Activated CD4-positive, alpha-beta T cell treated with anti-CD3 and anti-CD28 coated beads for 1 hour (primary cell): ENCODE measurements at places on chromosomes 3 and 15.
A peak's percentile ranks its signal among the peaks of the same experiment; 100 is the strongest.

GRCh38 chr15:80042568-80042967, 16.9 kb upstream of the ZFAND6 start:
- no peak for DNase-seq

DNA sequence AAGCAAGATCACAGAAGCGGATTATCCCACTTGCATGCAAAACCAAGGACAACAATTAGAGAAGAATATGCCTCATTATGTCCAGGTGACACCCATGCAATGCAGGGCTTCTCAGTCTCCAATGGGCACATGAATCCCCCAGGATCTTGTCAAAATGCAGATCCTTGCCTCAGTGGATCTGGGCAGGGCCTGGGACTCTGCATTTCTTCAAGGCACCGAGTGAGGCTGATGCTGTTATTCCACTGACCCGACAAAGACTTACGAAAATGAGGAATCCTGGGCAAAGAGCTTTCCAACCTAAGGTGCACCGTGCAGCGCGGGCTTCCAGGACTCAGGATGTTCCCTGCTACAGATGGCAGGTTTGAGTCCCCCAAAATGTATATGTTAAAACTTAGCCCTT, 99.2 kb downstream of the ATP10A start:
- DNase-seq: no peak

DNA sequence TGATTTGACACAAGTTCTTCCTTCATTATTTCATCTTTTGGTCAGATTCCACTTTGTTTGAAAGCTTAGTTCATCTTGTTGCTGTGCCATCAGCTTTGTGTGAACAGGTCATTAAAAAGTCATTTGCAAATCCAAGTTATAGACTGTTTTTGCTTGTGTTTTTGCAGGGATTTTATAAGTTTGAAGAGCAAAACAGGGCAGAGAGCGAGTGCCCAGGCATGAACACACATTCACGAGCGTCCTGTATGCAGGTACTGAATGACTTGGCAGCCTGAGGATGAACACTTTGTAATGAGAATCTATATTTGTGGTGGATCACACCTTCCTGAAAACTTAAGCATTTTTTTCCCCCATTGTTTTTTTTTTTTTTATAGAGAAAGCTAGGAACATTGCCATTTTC, 60.6 kb upstream of the SAMMSON start:
- DNase-seq: no peak

GRCh38 chr15:33094336-33094735, 100.2 kb downstream of the FMN1 start:
- no peak for DNase-seq

DNA sequence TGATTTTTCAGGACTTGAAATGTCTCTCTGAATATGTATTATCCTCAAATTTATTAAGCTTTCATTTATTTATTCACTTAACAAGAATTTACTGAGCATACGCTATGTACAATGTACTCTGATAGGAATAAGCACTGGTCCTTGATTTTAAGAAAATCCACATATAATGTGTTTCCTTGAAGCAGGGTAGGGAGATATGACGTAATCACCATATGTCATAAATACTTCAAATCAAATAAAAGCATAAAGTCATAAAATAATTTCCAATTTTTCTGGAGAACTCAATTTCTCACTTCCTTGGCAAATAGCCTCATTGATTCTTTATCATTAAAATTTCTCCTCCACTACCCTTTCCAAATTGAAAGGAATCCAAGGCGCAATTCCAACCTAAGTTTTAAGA, 177.8 kb upstream of the GAP43 start:
- DNase-seq: no peak

GRCh38 chr3:23706111-23706510, 99.6 kb upstream of the UBE2E1 start:
- no peak for DNase-seq

GRCh38 chr3:51948016-51948580, 5.9 kb downstream of the PARP3 start:
- no peak for DNase-seq

GRCh38 chr15:100862162-100862561, 17.5 kb upstream of the ALDH1A3 start:
- no peak for DNase-seq

DNA sequence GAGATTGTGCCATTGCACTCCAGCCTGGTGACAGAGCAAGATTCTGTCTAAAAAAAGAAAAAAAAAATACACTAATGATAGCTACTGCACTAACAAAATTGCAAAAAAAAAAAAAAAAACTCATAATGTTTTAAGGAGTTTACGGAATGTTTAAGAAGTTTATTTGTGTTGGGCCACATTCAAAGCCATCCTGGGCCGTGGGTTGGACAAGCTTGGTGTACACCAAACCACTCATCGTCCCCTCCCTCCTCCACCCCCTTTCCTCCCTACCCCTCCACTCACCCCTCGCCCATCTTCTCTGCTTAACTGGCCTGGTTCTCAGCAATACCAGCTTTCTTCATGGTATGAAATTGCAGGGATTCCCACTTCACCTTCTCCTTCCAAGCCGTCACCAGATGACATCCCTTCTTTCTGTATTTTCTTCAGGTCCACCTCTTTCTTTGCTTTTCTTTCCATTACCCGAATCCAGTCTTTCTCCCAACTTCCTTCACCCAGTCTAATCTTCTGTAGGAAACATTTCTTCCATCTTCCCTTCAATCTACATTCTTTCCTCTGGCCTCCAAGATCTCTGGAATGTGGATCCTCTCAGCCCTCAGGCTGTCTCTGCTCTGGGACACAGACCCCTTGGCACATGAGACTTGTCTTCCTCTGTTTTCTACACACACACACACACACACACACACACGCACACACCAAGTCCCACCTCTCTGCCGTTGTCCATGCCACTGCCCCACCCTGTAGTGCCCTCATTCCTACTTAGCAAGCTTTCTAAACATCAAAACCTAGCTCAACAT, 3.5 kb upstream of the MESP1 start:
- no peak for DNase-seq

DNA sequence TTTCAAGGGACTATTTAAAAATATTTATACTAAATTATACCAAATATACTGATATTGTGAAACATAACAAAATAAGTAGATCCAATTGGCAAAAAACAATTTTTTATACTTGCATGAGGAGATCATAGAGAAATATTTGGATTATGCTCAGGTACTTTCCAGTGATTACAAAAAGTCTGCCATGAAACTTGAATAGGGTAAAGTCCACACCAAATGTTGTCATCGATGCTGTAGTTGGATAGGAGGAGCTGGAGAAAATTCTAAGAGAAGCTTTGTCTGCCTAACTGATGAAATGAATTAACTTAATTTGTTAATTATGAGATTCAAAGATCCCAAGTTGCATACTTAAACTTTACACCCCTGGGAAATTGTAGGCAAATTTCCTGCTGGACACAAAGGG, 93.3 kb downstream of the SI start:
- DNase-seq: no peak

DNA sequence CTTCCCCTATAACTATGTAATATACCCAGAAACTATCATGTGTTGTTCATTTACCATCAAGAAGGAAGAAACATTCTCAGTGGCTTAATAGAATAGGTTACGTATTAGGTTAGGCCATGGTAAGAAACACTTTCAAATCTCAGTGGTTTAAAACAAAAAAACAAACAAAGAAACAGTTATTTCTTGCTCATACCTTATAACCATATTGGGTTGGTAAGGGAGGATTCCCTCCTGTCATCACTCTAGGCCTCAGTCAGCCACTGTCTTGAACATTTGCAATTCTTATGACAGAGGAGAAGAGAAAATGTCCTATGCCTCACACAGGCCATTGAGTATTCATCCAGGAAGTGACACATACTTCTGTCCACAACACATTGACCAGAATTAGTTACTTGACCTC, 727.7 kb upstream of the NECTIN3 start:
- DNase-seq: no peak

DNA sequence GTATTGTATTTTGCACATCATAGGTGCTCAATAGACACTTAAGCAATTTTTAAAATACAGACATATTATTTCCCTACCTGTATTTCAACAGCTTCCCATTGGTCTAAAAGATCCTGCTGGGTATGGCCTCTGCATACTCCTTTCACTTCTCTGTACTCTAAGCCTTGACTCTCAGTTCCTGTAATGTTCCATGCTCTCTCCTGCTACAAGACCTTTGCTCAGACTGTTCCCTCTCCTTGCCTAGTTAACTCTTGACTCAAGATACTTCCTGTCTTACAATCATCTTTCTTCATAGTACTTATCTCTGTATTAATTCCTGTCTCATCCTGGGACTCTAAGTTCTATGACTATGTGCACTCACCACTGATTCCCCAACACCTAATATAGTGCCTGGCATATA, 1.7 kb downstream of the SCN11A start:
- no peak for DNase-seq

DNA sequence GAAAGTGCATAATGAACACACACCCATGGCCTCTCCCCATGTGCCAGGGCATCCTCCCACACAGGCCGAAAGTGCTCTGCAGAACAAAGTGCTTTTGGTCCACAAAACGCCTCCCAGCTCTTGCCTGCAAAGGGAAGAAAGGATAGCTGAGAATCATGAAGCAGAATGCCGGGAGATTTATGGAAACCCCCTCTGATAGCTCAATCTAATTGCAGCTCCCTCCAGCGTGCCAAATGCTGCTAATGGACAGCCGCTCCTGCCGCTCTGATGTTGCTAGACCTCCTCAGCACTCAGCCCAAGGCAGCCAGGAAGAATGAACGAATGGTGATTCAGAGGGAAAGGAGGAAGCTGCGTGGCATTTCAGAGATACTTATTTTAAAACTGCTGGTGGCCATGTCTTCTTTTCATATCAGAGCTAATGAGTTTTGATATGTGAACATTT, 145.3 kb downstream of the TJP1 start:
- DNase-seq: no peak

DNA sequence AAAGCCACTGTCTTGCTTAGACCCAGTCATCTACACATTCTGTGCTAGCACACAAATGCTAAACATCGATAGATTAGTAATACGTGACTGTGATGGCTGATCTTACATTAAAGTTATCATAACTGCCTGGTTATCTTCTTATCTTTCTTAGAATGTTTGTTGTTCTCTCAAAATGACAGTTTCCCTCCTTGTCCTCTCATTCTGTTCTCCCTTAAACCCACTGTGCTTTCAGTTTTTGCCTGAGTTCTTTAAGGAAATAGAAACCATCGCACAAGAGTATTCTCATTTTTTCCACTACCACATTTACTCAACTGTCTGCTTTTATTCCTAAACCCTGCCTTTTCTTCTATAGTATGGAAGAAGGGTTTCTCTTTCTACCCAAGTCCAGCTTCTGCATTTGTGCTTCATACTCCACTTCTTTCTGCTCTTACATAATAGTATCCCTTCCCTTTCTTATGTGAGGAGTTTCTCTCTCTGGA, 17.1 kb downstream of the STX19 start:
- DNase-seq: no peak

DNA sequence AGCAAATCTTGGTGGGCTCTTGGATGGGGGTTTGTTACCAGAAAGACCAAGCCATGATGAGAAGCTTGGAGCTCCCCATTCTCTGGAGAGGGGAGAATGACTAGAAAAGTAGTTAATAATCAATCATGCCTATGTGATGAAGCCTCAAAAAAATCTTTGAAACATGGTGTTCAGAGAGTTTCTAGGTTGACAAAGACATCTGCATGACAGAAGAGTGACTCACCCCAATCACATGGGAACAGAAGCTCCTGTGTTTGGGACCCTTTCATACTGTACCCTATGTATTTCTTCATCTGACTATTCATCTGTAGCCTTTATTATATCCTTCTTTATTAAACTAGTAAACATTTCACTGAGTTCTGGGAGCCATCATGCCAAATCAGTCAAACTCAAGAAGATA, 87.4 kb downstream of the BCHE start:
- DNase-seq: no peak

GRCh38 chr15:22850055-22850454, 11.6 kb downstream of the NIPA2 start:
- no peak for DNase-seq

DNA sequence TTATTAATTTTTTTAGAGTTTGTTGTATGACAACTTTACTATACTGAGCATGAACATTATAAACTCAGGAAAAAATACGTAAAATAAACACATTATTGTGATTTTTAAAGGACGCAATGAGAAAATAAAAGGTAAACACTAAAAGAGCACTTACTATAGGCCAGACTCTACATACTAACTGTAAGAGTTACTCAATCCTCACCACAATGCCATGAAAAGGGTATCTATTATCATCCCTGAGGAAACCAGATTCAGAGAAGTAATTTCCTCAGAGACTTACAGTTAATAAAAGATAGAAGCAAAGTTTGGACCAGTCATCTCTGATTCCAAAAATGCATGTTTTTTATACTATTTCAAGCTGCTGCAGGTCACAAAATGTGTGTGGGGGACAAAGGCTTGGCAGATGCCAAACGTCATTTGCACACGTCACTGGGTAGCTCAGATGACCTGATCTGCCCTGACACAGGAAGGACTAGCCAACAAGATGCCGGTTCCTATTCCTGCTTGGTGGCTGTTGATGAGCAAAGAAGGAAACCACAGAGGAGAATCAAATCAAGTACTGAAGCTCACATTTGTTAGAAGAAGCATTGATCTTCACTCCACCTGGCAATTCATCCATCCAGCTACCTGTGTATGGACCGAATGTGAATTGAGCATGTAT, 42.3 kb downstream of the KLHL6 start:
- DNase-seq: peak; percentile 32

- no peak for DNase-seq
Observed at GRCh38 chr3:46282696-46283095, 40.4 kb downstream of the CCR3 start.

- DNase-seq: no peak
Observed at GRCh38 chr3:153172796-153173757, 11.1 kb downstream of the RAP2B start.

- no peak for DNase-seq
Observed at GRCh38 chr15:77464129-77464865, 43.6 kb downstream of the HMG20A start.

DNA sequence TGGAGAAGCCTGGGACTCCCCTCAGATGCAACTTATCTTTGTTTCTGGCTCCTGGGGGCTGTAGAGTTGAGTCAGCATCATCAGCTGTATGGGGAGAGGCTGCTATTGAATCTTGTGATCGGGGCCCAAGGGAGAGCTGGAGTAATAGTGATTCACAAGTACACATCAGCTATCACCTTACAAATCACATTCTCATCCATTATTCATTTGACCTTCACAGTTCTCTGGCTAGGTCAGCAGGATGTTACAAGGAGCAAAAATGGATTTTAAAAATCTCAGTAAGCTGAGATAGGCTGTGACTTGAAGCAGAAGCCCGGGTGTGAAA, 175.0 kb downstream of the OPA1 start:
- DNase-seq: no peak

- no peak for DNase-seq
Observed at GRCh38 chr3:34178415-34178814, 380.0 kb downstream of the PDCD6IP start.

GRCh38 chr3:48410205-48411040, 19.5 kb downstream of the PLXNB1 start:
- no peak for DNase-seq

DNA sequence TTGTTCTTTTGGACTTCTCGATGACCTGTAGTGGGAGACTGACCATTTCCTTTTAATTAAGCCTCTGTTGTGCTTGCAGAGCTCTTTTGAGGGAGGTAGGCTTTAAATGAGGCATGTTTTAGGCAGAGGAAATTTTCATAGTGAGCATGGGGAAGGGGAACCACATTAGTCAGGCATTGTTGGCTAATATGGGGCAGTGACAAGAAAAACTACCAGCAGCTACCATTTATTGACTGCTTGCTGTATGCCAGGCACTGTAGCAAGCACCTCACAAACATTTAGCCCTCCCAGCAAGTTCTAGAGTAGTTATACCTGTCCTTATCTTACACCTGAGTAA, 10.9 kb downstream of the ATG7 start:
- DNase-seq: no peak

- DNase-seq: no peak
Observed at GRCh38 chr3:57234613-57235575, 7.4 kb downstream of the APPL1 start.
